Fibroblast of skin of left quadriceps (primary cell): ENCODE measurements at places on chromosomes 3 and 15.
A peak's percentile ranks its signal among the peaks of the same experiment; 100 is the strongest.

- no peak for DNase-seq
Measured at GRCh38 chr15:35909414-35909813, 363.4 kb upstream of the DPH6 start.

- peak; percentile 10 for DNase-seq
Measured at GRCh38 chr15:85672332-85673084, 122.2 kb downstream of the KLHL25 start.

DNA sequence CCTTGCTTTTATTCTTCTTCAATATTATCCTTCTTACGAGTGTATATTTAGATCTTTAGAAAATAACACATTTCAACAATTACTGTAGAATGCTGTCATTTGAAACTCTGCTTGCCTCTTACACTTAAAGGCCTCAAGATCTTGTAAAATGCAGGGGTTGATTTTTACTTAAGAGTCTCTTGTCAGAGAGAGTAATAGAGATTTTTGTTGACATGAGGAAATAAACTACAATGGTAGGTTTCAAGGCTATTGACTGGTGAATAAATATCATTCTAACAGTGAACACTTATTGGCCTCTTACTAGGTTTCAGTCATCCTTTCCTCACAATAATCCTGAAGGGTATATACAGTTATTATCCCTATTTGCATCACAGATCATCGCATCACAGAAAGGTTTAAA, 344.6 kb downstream of the GBE1 start:
- no peak for DNase-seq

DNA sequence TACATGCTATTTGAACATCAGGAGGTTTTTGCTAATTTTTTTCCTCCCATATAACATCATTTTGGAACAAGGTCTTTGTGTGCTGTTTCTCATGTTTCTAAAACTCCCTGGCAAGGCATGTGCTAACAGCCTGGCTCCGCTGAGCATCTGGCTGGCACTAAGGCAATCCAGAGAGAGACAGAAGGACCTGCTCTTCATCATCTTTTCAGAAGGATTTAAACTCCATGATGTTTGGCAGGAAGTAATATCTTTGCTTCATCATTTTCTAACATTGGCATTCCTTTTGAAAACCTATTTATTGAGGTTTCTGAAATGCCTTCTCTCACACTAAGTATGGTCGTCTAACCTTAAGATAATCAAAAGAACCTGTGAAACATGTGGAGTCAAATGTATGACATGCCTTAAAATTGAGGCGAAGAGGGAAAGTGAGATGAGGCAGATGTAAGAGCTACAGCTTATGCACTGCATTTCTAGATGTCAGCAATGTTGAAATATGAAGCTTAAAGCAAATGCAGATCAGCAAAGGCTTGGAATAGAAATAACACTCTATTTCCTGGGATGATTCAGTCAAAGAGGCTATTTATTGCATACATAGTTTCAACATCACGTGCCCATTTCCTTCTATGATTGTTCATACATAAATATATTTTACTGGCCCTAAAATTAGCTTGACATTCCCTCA, 592.0 kb downstream of the ZNF385D start:
- peak; percentile 95 for DNase-seq

DNA sequence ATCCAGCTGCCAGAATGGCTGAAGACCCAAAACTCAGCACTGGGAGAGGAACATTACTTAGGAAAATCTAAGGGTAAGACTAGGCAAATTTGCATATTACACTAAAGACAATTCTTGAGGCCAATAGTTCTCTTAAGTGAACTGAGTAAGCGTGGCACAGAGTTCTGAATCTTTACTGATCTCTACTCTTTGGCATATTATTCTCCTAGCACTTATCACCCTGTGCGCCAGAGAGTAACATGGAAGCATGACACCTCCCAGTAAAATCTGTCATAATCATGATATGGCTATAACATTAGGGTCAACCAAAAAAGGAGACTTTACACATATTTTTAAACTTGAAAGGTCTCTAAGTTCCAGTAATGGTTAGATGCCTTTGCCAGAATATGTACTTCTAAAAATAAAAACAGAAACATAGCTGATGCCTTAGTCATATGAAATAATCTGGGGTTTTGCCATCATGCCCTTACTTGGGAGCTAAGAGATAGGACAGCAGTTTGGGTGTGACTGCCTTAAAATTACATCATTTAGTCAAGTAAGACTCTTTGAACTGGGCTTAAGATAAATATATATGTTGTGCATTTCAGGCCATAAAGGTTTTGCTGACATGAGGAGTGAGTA, 290.5 kb downstream of the PLCL2 start:
- DNase-seq, result peak; percentile 75

DNA sequence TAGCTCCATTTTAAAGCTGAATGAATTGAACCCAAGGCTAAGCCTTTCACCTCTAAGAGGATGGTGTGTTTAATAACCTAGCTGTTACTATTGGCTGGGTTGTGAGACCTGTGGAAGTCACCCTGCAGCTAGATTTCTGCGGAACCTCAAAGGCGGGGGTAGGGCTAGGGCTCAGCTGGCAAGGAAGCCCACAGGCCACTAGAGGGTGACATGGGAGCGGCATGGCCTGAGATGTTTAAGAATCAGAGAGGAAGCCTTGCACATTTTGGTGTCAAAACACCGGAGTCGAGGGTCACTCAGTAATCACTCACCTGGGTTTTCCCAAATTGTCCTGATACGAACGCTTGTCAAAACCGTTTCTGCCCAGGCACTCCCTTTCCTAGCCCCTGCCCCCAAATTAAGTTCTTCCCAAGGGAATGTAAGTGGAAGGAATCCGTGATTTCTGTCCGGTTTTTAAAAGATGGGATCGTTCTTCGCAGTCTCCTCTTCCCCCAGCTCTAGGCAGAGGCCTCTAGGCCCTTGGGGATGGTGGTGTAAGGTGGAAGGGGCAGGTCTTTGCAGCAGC, 3.8 kb upstream of the ACAD9 start:
- DNase-seq, result no peak

- DNase-seq, result no peak
Measured at GRCh38 chr3:107976202-107976800, 114.5 kb downstream of the CD47 start.
